Right kidney (tissue), 9 donors: ENCODE measurements at places on chromosomes 7 and 10.

DNA sequence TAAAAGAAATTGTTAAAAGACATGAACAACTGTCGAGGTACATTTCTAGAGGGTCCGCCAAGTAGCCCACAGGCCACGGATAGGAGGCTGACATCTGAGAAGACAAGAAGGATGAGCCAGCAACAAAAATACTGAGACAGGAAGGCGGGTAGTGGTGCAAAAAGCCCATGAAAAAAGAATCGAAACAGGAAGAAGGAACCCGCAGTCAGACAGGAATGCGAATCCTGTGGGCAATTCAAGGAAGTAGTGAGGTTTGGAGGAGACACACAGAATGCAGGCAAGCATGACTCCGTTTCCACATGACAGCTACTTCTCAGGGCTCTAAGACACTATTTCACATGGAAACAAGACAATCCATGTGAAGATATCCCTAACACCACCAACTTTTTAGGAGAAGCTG lies 125.2 kb downstream of the DOCK4 start:
- DNase-seq: no peak

- no peak for DNase-seq
These were observed 45.6 kb downstream of the SPDYE5 start for GRCh38 chr7:75537731-75538130.

- DNase-seq: no peak
These were observed 161.0 kb upstream of the TRIM24 start for GRCh38 chr7:138299066-138299465.

- no peak for DNase-seq
These were observed 38.7 kb downstream of the KCNH2 start for GRCh38 chr7:150939466-150939865.

DNA sequence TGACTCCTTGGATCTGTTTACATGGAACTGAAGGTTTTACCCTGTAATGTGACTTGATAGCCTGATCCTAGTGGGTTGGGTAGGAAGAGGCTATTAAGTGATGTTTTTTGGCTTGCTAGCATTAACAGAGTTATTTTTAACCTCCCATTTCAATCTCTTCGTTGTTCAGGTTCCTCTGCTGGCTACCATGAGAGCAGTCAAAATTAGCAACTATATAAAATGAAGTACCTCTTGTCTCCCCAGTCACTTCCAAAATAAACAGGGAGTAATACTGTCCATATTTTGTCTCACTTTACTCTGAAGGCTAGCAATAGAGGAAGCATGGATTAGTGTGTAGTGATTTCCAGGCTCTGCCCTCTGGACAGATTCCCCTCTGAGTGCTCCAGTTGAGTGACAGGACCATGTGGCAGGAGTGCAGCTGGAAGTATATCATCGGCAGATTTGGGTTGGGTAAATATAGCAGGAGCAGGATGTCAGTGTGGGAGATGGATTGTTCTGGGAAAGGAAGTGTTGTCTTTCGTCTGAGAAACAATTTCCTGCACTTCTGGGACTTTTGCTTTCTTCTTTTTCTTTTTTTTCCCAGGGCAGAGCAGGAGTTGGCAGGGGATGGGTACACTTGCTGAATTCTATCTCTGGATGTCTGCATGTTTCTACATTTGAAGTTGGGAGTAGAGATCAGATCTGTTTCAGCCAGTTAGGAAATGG lies 35.2 kb downstream of the GBF1 start:
- DNase-seq: peak; percentile 16

- no peak for DNase-seq
These were observed 292.0 kb downstream of the FGFR2 start for GRCh38 chr10:121306159-121306673.

DNA sequence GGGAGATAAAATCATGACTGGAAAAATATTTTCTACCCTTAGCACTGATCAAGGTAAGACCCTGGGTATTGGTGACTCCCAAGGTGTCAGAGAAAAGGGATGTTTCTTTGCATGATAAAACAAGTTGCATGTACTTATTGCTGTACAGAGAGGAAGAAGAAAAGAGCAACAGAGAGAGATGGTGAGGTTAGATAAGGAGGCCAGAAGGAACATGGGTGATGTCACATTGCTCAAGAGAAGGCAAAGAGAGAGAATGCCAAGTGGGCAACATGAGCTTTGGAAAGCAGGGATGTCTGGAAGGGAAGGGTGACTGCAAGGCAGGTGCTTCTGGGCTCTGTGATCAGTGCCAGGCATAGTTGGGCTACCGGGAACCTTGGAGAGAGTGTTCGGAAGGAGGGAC lies 65.1 kb upstream of the ADARB2 start:
- DNase-seq: no peak

DNA sequence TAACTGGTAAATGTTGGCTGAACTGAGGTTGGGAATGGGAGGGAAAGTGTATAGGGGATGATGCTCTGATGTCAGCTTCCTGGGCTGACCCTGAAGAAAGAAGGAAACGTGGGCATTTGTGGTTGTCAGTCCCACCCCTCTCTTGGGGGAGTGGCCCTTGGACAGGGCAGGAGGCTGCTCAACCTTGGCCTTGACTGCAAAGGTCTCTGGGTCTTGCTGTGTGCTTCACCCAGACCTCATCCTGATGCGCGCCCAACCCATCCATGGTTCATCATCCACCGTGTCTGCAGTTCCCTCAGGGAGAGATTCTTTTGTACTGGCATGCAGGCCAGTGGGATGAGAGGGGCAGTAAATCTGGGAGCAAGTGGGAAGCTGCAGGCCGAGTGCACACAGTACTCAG lies 4.7 kb upstream of the ZYX start:
- DNase-seq: no peak

GRCh38 chr7:117023325-117023854 lies 70.1 kb downstream of the ST7 start:
- DNase-seq: no peak

- peak; percentile 80 for DNase-seq
These were observed 982 bp downstream of the COBL start for GRCh38 chr7:51315393-51316261.

DNA sequence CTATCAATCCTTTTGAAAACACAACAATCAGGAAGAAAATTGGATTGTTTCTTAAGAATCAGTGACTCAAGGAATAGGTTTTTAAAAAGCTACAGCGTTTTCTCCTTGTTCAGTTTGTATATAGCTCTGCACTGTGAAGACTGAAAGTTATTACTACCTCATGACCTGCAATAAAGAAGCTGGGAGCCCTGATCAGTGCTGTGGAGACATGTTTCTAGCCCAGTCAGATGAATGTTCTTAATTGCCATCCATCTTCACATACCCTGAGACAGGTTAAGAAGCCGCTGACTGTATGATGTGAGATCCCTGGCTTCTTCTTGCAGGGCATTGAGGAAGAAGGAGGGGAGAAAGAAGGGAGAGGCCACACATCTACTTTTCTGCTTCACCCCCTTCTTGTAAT lies 58.0 kb upstream of the VWC2 start:
- DNase-seq: no peak

DNA sequence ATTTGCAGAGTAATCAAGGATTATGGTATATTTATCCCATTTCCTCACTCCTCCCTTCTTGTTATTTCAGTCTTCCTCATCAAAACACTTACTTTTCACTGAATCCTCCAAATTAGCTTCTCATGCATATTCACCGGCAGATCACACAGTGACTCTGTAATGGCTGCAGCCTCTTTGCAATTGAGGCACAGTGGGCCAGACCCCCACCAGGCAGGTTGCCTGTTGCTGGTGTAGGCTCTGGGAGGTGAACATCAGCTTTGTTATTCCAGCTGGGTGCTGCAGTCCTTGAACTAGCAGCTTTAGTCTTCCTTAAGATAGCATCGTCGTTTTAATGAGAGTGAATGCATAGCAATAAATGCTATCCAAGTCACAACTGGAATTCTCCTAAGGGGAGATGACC lies 449.3 kb downstream of the CNTNAP2 start:
- no peak for DNase-seq

DNA sequence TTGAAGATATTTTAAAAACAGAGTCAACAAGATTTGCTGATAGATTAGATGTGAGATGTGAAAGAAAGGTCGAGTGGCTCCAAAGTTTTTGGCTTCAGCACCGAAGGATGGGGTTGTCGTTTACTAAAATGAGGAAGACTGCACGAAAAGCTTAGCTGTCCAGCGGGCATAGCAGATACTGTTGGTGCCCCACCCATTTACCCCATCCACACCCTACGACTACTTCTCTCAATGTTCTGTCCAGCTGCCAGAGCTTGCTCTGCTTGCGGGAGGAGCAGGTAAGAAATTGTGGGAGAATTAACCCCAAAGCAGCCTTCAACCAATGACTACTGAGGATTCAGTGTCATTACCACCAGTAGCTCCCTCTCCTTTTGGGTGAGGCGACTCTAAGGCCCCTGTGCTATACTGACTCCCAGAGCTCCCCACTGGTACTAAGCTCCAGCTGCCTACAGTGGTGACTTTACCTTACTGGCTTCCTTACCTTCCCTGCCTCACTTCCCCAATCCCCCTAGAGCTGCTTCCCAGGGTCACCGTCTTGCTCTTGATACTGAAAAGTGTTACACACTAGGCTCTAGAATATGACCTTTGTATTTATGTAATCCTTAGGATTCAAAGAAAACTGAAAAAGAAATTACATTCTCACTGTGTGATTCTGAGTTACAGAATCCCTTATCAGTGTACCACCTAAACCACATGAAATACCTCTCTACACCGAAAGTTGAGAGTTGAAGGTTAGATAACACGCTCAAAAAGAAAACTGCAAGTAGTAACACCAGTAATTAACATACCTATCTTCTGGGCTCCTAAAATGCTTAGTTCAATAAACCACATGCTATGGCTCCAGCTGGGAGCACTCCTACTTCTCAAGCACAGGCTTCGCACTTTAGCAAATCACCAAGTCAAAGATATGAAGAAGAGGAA lies 22.3 kb downstream of the CACUL1 start:
- no peak for DNase-seq

- no peak for DNase-seq
These were observed 20.5 kb downstream of the PON3 start for GRCh38 chr7:95375591-95376257.

- no peak for DNase-seq
These were observed 2.0 kb upstream of the HOXA3 start for GRCh38 chr7:27154369-27154768.
